Hematopoietic multipotent progenitor cell treated with erythropoietin and hydrocortisone succinate and interleukin-3 and kit ligand, for 8 days (in vitro differentiated cells): ENCODE measurements at places on chromosomes 4 and X.

DNA sequence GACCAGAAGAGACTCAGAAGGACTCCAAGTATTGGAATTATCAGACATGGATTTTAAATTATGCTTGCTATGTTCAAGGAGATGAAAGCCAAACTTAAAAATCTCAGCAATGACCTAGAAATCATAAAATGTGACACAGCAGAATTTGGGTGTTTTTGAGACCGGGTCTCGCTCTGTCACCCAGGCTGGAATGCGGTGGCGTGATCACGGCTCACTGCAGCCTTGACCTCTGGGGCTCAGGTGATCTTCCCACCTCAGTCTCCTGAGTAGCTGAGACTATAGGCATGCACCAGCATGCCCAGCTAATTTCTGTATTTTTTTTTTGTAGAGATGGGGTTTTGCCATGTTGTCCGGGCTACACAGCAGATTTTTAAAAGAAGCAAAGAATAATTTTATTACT, 12.7 kb downstream of the TAB3 start:
- no peak for DNase-seq

GRCh38 chr4:2875556-2875955, 31.9 kb downstream of the ADD1 start:
- DNase-seq, result no peak

GRCh38 chrX:70254909-70255308, 5.1 kb downstream of the P2RY4 start:
- no peak for DNase-seq

DNA sequence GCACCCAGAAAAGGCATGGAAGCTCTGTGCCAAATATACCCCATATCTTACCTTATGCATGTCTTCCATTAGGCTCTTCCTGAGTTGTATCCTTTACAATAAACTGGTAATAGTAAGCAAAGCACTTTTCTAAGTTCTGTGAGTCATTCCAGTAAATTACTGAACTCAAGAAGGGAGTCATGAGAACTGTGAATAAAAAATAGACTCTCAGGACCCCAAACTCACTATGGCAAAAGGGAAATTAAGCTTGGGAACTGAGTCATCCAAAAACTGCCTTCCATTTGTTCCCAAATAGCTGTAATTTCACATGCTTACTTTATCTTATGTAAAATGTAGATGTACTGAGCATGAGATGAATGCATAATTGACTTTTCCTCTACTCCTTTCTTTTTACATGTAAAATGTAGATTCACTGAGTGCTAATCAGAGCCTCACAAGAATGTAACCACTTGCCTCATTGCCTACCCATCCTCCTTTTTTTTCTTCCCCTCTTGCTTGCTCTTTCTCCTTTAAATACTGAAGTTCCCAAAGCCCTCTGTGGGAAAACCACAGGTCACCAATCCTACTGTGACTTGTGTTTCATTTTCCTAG, 8.1 kb downstream of the TCEAL3 start:
- DNase-seq, result no peak

DNA sequence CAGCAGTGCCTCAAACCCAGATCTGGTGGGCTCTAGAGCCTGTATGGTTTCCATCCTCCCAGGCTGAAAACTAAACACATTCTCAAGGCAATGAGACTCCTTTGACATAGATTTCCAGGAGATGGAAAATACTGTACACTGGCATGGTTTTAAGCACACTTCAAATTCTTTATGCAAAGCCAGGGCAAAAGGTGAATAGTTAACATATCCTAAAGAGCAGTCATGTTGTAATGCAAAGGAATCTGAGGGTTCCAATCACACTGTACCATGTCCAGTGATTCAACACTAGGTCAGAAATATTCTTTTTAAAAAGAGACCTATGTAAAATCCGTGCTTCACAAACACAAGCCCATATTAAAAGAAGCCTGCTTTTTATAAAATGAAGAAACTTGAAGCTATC, 195.3 kb downstream of the QDPR start:
- DNase-seq, result no peak

DNA sequence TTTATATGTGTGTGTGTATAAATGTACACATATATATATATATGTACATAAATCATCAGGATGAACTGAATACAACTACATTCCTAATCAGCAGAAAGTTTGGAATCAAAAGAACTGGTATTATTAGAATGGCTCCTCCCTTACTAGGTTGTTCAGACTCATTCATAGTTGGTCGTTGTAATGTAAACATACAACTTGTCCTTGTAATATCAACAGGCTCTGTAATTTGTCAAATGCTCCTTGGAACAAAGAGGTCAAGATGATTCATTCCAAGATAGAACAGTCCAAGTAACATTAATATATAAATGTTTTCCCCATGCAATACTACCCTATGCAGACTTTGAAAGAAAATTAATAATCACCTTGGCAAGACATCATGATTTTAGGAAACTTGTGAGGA, 351.4 kb upstream of the SMIM31 start:
- DNase-seq, result no peak

DNA sequence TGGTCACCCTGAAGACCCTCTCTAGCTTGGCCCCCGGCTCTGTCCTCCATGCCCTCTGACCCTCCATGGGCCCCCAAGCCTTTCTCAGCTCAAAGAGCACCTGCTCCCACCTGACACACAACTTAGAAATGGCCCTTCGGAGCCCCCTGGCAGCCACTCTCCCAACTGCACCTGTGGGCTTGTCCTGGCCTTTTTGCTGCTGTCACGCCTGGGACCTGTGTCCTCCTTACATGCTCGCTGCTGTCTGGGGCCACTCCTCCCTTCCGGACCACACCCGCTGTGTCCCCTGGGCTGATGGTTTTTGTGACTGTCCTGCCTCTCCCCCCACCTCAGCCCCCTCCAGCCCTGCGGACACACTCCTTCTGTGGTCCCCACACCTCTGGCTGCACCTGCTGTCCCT, 106.2 kb upstream of the AFAP1 start:
- no peak for DNase-seq

- peak; percentile 92 for DNase-seq
Observed at GRCh38 chrX:19343535-19344408, at the start of gene PDHA1. TSS of gene PDHA1 (plus strand) at chrX:19343927. CDS start at chrX:19344038, 111 bp downstream.

DNA sequence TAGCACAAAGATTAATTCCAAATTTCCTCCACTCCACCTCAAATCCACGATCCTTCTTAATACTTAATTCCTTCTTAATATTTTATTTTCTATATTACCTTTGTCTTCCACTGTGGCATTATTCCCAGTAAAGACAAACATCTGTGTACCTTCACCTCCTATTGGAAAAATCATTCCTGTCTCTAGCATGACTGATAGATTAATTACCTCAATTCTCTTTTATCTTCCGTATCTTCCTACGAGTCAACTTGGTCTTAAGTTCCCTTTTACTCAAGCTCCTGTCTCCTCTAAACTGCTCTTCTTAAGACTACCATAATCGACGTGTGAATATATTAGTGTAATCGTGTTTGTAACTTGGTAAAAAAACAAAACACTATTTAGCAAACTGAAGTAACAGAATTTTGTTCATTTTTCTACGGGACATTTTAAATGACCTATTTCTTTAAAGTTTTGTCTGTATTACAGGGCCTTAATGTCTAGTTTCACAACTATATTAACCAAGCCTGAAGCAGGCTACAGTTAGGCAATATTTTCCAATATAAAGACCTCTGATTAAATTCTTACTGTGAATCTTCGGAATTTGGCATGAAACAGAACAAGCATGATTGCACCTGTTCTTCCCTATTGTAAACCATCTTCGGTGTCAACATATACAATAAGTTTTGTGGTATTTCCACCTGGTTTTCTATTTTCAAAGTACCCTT, 1.1 kb upstream of the USP38 start:
- peak; percentile 30 for DNase-seq

DNA sequence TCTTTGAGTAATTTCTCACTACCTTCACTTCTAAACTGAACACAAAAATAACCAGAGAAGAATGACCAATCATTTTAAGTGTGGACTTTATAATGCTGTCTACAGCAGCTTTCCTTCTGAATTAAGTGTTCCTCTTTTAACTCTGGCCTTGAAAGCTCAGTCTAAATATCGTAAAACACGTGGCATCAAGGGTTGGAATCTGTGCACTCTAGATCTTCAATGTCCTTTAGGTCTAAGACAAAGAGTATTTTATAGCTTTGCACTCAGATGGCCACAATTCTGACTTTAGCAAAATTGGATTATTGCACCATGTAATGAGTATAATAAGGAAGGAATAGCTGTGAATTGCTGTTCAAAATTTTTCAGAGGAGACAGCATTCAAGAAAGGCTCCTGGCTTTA, 197.1 kb upstream of the UGT8 start:
- DNase-seq, result no peak

DNA sequence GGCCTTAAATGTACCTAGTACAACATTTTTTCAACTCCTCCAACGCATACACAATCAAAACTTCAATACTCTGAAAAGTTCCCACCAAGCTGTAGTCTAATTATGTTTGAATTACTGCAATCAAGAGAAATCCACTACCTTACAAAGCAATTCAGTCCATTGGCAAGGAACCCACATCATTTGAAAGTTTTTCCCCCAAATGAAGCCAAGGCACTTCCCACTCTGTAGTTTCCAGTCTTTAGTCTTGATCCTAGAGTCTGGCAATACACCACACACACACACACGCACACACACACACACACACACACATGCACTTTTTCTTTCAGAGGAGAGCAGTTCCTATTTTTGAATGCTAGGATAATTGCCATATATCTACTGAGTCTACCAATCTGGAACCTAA, 79.6 kb downstream of the ANTXR2 start:
- no peak for DNase-seq

- peak; percentile 7 for DNase-seq
Observed at GRCh38 chr4:2630556-2631273, 94.3 kb downstream of the FAM193A start.

DNA sequence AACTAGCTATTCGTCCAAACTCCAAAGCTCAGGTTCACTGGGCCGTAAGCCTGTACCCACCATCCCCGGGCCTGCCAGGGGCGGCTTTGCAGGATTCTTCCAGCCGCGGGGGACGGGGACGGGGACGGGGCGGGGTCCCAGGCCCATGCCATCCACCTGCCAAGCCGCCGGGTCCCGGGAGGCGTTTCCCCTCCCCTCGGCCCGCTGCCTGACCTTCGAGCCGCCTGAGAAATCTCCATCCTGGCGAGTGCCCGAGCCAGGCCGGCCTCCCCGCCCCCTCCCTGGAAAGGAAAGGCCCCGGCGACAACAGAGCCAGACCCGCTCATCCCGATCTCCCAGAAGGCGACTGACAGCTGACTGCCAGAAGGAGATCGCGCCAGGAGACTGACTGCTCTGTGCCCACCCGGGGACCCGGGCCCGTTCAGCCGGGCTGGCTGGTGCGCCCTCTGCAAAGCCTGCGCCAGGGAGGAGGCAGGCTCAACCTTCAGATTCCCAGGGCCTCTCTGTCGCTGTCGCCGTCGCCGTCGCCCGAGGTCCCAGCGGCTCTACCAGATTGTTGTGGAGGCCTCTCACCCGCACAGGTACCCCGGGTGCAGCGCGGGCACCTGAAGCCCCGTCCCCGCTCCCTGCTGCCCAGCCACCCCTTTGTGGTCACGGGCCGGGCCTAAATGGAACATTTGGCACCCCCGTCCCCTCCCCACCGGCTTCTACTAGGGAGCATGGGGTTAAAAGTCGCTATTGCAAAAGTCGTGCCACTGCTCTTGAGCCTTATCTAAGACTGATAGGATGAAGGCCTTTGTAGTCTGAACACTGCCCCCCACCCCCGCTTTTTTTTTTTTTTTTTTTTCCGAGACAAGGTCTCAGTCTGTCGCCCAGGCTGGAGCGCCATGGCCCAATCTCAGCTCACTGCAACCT, at the start of gene RGN:
Gene RGN, plus strand, starts transcription at position 315 of the 915 bp plus-strand sequence. CDS start 2,702 bp downstream, outside the sequence.
- no peak for DNase-seq

- no peak for DNase-seq
Observed at GRCh38 chr4:73895201-73896175, 26.3 kb downstream of the CXCL1 start.

DNA sequence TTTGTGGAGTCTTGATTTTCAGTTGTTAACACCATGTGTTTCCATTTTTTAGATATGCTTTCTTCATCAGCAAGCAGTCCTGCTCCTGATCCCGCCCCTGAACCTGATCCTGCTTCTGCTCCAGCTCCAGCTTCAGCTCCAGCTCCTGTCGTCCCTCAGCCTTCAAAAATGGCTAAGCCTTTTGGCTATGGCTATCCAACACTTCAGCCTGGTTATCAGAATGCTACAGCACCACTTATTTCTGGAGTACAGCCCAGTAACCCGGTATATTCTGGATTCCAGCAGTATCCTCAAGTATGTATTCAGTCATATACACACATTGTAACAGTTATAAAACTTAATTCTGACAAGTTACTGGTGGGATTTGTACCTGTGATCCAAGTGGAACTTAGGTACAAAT, 60.9 kb downstream of the SEC24B start:
- peak; percentile 56 for DNase-seq

DNA sequence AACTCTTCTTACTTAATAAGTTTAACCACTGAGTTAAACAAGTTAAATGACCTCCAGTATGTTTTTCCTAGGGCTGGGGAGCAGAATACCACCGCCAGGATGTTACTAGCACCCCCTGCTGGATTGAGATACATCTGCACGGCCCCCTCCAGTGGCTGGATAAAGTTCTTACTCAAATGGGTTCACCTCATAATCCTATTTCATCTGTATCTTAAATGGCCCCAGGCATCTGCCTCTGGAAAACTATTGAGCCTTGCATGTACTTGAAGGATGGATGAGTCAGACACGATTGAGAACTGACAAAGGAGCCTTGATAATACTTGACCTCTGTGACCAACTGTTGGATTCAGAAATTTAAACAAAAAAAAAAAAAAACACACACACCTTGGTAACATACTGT, 61.5 kb upstream of the MMAA start:
- peak; percentile 67 for DNase-seq

DNA sequence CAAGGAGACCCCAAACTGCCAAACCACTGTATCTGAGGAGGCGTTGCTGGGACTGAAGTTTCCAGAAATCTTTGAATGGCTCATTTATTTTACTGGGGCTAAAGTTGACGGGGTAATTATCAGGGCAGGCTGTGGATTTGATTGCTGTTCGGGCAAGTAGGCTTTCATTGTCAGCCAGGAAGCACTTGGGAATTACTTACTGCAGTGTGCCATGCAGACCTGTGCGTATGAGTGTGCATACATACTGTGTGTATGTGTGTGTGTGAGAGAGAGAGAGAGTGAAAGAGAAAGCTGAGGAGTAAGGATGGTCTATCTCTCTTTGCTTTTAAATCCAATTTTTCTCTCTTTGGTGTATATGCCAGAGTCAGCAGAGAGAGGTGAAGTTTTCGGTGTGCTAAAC, 122.7 kb downstream of the NPNT start:
- no peak for DNase-seq

GRCh38 chr4:87944967-87945366, 30.5 kb upstream of the SPP1 start:
- DNase-seq, result no peak

GRCh38 chr4:152956147-152956546, 20.0 kb downstream of the FHDC1 start:
- DNase-seq, result no peak

DNA sequence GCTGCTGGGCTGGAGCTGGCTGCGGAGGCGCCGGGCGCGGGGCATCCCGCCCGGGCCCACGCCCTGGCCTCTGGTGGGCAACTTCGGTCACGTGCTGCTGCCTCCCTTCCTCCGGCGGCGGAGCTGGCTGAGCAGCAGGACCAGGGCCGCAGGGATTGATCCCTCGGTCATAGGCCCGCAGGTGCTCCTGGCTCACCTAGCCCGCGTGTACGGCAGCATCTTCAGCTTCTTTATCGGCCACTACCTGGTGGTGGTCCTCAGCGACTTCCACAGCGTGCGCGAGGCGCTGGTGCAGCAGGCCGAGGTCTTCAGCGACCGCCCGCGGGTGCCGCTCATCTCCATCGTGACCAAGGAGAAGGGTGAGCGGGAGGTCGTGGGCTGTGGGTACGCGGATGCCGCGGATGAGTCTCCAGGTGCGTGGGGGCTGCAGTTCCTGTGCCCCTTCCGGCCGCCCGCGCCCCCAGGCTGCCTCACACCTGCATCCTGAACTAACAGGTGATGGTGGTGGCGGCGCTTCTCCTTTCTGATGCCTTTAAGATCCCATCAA, 499 bp downstream of the CYP2U1 start:
- DNase-seq, result no peak
